CD4-positive, alpha-beta T cell treated with Interleukin-10 for 1 hour (primary cell): ENCODE measurements at places on chromosomes 7 and 10.
A peak's percentile ranks its signal among the peaks of the same experiment; 100 is the strongest.

DNA sequence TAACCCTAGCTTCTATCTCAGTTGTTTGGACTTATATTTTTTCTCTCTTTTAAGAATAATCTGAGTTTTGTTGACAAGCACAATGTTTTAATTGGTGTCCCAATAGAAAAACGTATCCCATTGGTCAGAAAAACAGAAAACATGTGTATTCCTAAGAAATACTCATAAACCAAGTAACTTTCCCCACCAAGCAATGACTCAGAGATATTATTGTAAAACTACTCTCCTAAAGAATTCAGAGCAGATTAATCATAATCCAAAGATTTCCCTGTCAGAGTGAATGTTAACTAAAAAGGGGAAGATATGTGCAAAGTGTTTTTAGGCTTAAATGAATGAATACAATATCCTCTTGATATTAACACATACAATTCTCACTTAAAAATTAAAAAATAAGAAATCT lies 29.4 kb upstream of the MBL2 start:
- no peak for DNase-seq

- no peak for DNase-seq
Observed at GRCh38 chr7:157020514-157021070, 10.1 kb upstream of the MNX1 start.

DNA sequence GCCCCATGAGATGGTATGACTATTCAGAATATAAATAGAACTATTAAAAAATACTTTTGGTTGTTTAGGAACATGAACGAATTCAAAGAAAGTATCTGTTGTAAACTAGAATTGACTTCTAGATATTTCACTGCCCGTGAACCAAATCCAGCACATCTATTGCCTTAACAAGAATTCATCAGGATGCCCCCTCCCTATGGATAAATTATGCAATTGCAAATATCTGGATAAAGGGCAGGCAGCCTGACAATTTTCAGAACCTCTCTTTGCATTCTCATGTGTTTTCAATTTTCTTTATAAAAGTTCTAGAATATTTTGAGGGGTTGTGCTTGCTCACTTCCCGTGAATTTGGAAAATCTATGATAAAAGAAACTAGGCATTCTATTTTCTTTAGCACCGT lies 822.1 kb upstream of the SORCS1 start:
- no peak for DNase-seq

DNA sequence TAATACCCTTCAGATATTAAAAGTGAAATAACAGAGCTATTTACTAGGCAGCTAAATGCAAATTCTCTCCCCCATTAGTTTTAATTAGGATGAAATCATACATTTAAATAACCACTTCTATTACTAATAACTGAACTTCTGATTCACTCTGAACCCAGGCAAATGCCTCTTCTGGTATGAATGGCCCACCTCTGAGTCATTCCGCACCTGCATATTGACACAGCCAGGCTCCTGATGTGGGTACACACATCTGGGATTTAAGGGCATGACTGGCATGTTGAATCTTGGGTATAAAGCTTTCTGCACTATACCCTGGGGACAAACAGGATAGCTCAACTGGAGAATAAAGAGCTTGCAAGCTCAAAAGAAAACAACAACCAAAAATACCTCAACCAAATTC lies 140.9 kb downstream of the AUTS2 start:
- no peak for DNase-seq

DNA sequence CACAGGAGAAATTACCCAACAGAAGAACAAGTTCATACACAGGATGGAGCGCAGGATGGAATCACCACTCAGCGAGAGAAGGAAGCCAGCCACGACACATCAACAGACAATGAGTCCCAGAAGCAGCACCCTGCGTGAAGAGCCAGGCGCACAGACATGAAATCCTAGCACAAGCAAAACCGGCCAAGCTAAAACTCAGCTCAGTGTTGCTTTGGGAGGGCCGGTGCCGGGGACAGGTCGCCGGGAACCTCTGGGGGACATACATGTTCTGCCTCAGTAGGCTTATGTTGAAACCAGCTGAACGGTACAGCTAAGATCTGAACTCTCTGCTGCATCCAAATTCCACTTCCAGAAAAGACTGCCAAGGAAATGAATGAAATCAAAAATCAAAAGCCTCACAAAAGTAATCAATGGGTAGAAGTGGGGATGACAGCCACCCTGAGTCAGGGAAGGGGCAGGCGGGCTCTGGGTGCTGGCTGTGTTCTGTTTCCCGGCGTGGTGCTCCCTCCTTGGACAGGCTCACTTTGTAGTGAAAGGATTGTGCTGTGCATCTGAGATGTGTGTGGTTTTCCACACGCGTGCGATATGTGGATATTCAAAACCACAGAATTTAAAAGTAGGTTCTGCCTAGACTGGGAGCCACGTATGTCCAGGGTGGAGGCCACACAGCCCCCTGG lies 114.7 kb downstream of the PDGFA start:
- DNase-seq: no peak

GRCh38 chr10:82160307-82160706 lies 285.3 kb downstream of the NRG3 start:
- DNase-seq: no peak

DNA sequence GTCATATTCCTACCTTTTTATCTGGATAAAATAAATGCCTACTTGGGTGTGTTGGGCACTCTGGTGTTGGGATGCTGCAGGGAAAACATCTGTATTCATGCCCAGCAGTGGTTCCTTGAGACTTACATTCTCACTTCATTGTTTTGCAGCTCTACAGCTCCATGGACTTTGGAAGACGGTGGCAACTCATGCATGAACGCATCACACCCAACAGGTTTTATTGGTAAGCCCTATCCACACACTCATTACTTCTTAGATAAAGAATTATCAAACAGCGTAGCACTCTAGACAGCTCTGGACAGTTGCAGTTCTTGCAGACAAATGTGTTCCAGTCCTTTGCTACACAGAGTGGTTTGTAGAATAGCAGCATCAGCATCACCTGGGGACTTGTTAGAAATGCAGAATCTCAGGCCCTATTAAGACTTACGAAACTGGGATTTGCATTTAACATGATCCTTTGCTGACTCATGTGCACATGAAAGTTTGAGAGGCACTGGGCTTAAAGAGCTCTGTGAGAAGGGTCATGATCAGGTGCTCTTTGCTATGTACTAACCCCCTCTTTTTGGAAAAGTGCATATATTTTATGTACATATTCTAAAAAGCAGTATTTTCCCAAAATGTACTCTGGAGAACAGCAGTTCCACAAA lies 401.9 kb downstream of the SORCS3 start:
- no peak for DNase-seq

GRCh38 chr7:98137826-98138151 lies 31.1 kb downstream of the LMTK2 start:
- DNase-seq: peak; percentile 21

GRCh38 chr7:118072893-118073674 lies 110.9 kb upstream of the LSM8 start:
- no peak for DNase-seq

- no peak for DNase-seq
Observed at GRCh38 chr7:128767475-128768110, 8.0 kb downstream of the OPN1SW start.

DNA sequence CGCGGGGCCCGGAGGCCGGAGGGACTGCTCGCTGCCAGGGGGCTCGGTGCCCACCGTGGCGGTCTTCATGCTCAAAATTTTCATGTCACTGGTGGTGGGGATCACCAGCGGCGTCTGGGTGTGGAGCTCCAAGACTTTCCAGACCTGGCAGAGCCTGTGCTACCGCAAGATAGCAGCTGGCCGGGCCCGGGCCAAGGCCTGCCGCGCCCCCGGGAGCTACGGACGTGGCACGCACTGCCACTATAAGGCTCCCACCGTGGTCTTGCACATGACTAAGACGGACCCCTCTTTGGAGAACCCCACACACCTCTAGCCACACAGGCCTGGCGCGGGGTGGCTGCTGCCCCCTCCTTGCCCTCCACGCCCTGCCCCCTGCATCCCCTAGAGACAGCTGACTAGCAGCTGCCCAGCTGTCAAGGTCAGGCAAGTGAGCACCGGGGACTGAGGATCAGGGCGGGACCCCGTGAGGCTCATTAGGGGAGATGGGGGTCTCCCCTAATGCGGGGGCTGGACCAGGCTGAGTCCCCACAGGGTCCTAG lies 2.0 kb downstream of the FZD9 start:
- DNase-seq: no peak

- no peak for DNase-seq
Observed at GRCh38 chr7:112699725-112700513, 90.3 kb downstream of the TMEM168 start.

DNA sequence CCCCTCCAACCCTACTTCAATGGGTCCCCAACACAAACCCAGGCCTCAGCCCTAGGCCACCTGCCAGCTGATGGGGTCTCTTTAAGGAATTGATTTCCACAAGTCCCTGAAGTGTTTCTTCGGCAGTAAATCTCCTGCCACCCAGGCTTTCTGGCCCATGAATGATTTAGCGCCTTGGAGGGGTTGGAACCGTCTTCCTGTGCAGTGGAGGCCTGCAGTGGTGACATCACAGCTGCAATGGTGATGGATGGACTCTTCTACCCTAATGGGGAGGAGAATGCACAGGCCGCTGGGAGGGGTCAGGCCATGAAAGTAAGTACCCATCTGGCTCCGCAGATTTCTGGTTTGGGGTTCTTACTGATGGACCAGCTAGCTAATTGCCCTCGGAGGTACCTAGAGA lies 163.8 kb downstream of the UBE2H start:
- no peak for DNase-seq

GRCh38 chr7:73737491-73738219 lies 947 bp downstream of the ABHD11 start:
- no peak for DNase-seq

- DNase-seq: peak; percentile 50
Observed at GRCh38 chr7:100053215-100053614, 3.6 kb downstream of the ZSCAN21 start.

- no peak for DNase-seq
Observed at GRCh38 chr7:45349090-45349489, 191.5 kb downstream of the RAMP3 start.

DNA sequence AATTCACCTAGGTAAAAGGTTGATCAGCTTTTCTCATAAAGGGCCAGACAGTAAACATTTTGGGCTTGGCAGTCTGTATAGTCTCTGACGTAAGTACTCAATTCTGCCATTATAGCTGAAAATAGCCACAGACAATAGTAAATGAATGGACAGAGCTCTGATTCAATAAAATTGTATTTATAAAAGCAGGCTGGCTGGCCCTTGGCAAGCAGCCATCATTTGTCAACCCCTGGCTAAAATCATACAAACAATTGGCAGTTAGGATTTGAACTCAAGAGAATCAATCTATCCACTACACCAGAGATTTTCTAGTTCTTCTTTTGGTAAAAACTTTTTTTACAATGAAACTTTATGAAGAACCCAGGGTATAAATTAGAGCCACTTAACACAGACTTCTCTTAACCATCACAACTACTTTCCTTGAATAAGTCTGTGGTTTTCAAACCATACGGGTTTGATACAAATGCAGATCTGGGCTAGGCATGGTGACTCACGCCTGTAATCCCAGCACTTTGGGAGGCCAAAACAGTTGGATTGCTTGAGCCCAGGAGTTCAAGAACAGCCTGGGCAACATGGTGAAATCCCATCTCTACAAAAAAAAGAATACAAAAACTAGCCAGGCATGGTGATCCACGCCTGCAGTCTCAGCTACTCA lies 124.5 kb downstream of the SLC16A9 start:
- DNase-seq: no peak

GRCh38 chr7:132420527-132420926 lies 155.7 kb downstream of the PLXNA4 start:
- DNase-seq: no peak

DNA sequence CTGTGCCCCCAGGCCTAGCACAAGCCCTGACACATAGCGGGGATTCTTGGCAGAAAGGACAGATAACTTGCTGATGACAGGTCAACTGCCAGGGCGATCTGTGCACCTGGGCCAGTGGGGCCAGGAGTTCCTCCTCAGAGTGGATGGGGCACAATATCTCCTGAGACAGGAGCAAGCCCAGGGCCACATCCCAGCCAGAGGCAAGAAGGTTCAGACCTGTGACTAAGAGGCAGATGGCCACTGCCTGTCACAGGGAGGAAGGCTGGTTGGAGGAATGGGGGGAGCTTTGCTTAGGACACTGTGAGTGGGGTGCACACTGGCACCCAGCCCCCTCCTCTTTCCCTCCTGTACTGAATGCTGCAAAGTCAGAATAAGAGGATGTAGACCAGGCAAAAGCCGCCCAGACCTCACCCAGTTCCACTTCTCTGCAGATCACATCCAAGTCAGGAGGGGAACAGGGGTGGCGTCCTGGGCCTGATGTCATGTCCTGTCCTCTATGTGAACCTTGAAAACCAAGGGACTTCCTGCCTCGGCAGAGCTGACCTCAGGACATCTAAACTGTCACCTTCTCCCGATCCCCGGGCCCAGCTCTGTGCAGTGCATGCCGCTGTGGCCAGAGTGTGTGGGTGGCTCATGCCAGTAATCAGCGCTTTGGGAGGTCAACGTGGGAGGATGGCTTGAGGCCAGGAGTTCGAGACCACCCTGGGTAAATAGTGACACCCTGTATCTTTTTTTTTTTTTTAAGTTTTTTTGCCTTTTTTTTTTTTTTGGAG lies 1.3 kb downstream of the GUSB start:
- DNase-seq: peak; percentile 64

- no peak for DNase-seq
Observed at GRCh38 chr10:130353928-130354572, 217.9 kb downstream of the GLRX3 start.

GRCh38 chr7:108135446-108136190 lies 5.5 kb upstream of the LAMB4 start:
- peak; percentile 28 for DNase-seq

DNA sequence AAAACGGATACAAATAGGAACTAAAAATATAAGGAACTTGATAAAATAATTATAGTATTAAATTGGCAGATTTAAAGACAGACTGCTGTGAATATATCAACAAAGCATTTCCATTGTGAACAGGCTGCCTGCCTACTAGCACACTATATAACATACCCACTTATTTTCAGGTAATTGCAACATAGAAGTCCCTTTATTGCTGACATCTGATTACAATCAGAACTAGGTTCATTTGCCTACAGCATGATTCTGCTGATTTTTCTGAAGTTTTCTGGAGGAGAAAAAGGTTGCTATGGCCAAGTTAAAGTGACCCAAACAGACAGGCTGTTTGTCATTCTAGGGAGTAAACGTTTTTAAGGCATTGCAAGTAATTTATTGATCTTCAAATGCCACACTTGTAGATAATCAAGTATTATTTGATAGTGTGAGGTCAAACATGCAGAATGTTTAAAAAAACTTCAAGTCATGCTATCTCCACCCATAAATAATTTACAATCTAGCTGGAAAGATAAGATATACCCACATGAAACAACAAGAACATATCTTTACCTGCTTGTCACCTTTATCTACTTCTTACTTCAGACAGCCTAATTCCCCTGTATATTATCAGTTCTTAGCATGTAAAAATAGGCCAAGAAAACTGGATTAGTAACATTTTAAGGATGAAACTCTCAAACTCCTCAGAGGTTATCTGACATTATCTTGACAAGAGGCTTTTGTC lies 40.5 kb downstream of the MTPN start:
- no peak for DNase-seq

DNA sequence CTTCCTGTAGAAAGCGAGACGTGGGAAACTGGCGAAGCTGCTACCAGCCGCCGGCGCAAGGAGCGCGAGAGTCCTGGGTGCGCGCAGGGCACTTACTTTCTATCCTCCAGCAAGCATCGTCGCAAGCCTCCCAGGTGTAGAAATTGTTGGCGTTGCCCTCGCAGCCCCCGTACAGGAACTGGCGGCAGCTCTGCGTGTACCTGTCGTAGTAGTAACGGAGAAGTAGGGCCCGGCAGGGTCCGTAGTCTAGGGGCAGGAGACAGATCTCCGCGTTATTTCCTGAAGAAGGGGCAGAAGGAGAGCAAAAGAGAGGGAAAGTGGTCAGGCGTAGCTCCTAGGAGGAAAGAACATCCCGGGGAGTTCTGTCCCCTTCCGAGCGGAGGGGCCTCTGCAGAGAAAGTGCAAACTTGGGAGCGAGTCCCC lies 501 bp downstream of the TFPI2 start:
- DNase-seq: no peak
